Neural progenitor cell (in vitro differentiated cells): ENCODE measurements at places on chromosomes 1 and 21.

GRCh38 chr1:226945106-226945857 lies 5.2 kb downstream of the COQ8A start:
- peak; percentile 53 for DNase-seq

- no peak for DNase-seq
These were observed 12.3 kb downstream of the TNFRSF1B start for GRCh38 chr1:12179111-12179519.

- no peak for DNase-seq
These were observed 43.0 kb downstream of the TNFSF4 start for GRCh38 chr1:173164178-173164577.

DNA sequence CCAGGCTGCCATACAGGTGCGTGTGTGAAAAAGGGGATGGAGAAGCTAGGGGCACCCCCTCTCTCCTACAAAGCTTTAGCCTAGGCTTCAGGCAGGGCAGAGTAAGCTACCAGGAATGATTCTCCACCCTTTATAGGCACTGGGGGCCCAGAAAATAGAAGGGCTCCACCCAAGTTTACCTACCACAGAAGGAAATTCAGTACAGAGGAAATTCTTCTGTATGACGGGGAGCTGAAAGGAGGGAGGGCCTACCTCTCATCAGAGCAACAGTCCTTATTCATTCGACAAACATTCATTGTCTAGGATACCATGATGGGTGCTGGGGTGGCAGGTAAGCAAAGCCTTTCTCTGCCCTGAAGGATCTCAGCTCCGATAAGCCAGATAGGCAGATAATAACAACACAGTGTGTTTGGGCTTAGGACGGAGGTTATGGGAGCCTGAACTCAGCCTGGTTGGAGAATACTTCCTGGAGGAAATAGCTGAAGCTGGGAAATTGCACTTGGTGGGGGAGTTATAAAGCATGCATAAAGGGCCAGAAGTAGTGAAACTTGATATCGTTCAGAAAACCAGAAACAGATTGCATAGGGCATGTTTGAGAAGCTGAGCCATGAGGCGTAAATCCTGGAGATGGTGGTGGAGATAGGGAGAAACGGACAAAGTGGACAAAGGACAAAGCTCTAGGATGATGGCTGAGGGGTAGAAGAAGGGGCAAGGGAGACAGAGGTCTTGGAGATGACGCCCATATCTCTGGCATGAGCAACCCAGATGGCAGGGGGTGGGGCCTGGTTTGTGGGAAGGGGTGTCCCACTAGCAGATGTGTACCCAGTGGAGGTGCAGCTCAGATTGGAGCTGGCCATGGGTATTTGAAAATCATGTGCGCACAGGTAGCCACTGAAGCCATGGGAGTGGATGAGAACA lies 5.3 kb upstream of the P3R3URF start:
- no peak for DNase-seq

DNA sequence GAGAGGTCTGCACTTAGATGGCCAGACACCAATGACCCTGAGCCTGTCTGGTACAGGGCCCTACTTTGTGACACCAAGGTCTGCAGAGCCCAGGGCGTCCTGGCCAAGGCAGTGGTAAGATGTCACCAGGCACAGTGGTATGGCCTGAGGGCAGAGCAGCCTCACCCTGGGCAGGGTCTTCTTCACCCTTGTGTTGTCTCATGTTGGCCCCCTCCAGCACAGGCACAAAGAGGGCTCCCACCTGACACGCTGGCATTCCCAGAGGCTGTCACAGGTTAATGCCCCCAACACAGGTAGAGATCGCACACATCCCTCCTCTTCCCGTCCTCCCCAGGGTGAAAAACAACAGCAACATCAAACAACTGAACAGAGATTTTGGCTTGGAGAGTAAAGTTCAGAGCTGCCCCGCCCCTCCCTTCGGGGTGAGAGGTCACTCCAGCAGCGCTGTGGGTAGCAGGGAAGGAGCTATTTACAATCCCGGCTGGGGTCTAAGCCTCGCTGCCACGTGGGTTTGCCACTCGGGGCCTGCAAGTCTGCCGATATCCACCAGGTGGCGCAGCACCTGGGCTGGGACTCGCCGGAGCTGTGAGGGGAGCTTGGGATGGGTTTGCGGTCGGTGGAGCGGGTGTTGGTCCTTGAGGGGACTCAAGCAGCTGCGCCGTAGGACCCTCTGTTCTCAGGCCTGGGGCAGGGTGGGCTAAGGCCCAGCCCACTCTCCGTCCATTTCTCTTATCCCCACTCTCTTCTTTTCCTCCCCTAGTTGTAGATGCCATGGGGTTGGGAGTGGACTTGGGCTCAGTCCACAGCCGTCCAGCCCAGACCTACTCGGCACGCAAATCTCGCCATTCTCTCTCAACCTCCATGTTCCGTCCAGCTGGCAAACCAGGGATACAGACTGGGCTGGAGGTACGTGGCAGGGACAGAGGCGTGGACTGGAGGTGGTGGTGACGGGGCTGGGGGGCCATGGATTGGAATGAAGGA lies 12.7 kb downstream of the EFNA3 start:
- peak; percentile 91 for DNase-seq

GRCh38 chr1:109113590-109114341 lies at the start of gene ELAPOR1:
ELAPOR1 (plus strand) TSS chr1:109114115; CDS start chr1:109114184, 69 bp downstream.
- DNase-seq, result peak; percentile 71
